ENCODE measurements at places on chromosomes 6 and 20.

- no peak for DNase-seq
These were observed 231.6 kb downstream of the ARHGAP18 start for GRCh38 chr6:129478379-129478778.

DNA sequence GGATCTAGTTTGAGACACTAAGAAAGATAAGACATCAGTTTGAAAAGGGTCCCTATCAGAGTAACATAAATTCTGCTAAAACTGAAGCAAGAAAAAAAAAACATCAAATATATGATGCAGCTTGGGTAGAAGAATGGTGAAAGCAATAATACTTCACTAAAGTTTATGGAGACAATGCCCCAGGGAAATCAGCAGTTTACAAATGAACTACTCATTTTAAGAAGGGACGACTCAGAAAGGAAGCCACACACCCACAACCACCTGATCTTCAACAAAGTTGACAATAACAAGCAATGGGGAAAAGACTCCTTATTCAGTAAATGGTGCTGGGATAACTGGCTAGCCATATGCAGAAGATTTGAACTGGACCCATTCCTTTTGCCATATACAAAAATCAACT is 143.5 kb downstream of the TPBG start:
- DNase-seq: no peak

DNA sequence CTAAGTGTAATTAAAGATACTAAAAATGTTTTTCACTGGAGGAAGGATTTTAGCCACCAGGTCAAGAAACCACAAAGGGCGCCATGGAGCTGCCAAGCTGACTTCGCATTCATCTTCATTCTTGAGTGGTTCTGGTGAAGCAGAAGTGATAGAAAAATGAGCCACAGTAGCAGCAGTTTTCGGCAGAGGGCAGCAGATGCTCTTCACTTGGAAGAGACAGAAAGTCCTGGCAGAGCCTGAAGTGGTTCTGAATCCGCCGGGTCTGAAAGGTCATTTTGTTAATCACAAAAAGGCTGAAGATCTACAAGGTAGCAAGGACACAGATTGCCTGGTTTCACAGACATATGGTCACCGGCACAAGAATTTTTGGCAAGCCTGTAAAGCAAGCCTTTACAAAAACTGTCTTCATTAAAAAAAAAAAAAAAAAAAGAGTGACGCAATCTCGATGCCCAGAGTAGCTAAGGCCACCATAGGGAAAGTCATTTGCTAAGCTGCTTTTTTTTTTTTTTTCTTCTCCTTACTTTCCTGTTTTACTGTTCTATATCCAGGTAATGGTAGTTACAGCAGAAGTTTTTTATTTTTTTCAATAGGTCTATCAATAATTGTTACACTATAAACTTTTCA is 345.1 kb upstream of the AGPAT4 start:
- peak; percentile 77 for DNase-seq

GRCh38 chr20:53897884-53898555 is 172.4 kb downstream of the BCAS1 start:
- DNase-seq: no peak

- DNase-seq: no peak
These were observed 298.4 kb upstream of the PLN start for GRCh38 chr6:118249680-118250079.

DNA sequence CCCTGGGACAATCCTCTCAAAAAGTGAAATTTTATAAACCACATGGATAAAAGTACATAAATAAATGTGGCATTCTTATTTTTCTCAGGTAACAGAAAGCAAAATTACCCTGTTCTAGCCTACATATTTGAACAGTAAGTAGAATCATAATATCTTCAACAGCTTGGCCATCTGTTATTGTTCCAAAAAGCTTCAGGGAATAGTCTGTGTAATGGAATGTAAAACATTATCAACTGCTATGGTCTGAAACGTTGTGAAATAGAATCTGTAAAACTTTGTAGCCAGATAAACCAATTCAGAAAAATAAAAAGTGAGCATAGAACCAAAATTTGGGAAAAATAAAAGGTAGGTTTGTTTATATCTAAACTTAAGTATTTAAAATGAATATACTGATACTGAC is 114.7 kb downstream of the THEMIS start:
- peak; percentile 42 for DNase-seq

DNA sequence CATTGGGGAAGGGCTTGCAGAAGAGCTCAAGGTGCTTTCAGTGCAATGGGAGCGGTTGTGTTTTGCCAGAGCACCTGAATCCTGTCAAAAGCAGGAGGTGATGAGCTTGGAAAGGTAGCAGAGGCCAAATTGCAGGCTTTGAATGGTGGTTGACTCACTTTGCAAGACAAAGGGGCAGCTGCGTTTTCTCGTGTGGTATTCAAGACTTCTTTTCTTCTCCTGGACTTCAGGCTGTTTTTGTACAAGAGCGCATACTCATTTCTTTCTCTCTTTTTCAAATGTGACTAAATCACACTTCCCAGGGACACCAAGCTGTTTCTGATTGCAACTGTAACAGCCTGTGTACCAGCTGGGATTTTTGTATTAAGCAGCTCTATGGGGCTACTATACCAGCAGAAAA is 32.3 kb downstream of the GHRH start:
- no peak for DNase-seq

- peak; percentile 69 for DNase-seq
These were observed 1.0 kb upstream of the VSTM2L start for GRCh38 chr20:37901654-37902503.

- DNase-seq: no peak
These were observed 11.5 kb downstream of the TREML4 start for GRCh38 chr6:41239467-41240159.

GRCh38 chr6:157726892-157727628 is 96.0 kb upstream of the SNX9 start:
- no peak for DNase-seq

- no peak for DNase-seq
These were observed 211.3 kb downstream of the ARID1B start for GRCh38 chr6:156988276-156989158.

DNA sequence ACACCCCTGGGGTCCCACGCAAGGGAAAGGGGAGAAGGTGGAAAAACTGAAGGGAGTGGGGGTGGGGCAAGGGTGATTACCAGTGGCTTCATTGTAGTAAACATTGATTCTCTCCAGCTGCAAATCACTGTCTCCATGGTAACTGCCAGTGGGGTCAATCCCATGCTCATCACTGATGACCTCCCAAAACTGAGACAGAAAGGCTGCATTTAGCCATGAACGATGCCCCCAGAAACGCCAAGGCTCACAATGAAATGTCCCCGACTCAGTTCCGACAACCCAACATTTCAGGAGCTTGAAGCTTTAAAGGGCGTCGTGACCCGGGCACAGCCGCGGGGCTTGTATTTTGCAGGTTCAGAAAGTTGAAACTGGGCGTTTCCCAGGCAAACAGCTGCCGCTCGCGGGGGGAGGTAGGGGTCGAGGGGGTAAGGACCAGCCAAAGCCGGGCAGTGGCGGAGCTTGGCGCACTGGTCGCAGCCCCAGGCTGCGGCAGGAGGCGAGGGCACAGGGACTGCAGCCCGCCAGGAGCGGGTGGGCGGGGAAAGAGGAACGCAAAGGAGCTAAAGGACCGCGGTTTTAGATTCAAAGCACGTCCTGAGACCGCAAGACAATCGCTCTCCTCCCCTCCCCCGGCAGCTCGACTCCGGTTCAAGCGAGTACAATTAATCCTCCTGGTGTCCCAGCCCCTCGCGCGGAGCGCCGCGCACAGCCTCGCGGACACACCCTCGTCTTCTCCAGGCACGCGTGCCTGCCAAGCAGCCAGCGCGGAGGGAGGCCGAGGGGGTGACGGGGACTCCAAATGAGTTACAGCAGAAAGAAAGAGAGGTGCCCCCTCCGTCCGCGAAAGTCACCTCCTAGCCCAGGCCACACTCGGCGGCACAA is 731 bp downstream of the TUBB2B start:
- DNase-seq: no peak

GRCh38 chr6:106113256-106113959 is 27.3 kb downstream of the PRDM1 start:
- DNase-seq: no peak

- DNase-seq: no peak
These were observed 54.3 kb downstream of the SASH1 start for GRCh38 chr6:148396926-148397325.

- no peak for DNase-seq
These were observed 50.7 kb upstream of the SYNDIG1 start for GRCh38 chr20:24418731-24419130.

DNA sequence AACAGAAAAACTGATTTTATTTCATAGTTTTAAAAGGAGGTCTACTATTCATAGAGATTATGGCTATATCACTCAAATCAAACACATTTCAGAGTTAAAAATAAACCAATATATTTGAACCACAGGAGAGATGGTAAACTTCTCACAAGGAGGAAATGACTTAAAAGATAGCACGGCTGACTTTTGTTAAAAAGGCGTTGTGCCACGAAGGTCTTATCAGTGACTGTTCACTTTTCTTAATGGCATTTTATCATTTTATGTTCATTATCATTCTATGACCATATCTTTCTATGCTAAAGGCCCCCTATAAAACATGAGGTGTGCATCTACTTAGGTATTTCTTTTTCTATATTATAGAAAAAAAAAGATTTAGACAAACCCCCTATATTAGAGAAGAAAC is 19.6 kb downstream of the ELOVL4 start:
- no peak for DNase-seq

- no peak for DNase-seq
These were observed 40.3 kb downstream of the ERMARD start for GRCh38 chr6:169791721-169792131.

- peak; percentile 58 for DNase-seq
These were observed 118.9 kb upstream of the NHSL1 start for GRCh38 chr6:138618168-138618567.

DNA sequence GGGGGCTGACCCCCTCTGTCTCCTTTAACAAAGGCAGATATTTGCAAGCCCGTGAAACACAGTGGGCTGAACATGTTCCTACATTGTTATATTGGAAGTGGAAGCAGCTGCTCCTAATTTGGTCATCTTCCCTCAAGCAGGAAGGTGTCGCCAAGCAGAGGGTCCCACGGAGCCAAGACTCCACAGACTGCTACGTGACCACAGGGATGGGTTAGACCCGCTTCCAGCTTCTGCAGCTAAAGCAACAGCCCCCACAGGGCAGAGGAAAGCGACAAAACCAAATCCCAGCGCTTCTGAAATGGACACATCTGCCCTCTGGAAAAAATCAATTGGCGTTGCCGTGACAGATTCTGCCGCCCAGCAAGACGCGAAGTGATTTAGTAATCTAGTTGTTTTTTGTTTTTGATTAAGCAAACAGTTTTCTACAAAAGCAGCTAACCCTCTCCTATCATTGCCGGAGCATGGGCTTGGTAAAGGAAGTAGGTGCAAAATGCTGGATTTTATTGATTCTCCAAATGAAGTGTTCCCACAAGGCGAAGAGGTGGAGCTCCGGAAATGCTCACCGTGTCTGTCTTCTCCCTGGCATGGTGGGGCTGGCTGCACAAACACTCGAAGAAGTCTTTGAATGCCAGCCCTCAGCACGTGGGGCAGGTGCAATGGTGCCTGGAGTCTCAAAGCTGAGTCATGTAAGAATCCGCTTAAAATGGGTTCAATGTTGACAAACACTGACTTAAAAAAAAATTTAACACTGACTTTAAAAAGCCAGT is 79.4 kb upstream of the FRMD1 start:
- no peak for DNase-seq

DNA sequence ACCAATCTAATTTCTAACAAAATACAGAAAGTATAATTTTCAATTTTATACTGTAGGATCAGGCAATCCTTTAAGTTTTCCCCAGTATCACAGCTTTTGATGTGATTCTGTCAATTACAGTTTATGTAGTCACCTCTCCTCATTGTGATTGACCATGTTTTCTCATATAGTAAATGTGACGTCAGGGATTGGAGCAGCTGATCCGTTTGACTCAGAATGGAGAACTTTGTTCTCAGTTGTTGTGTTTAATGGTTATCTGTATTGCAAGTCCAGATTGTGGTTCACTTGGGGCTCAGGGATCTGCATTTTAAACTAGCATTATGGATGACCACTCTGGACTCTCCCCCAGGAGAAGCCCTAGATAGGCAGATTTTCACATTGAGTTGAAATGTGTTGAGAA is 90.6 kb downstream of the DNAH8 start:
- no peak for DNase-seq

- DNase-seq: no peak
These were observed 85.9 kb upstream of the PRND start for GRCh38 chr20:4635781-4636180.

- DNase-seq: peak; percentile 52
These were observed 64.0 kb downstream of the FYN start for GRCh38 chr6:111809264-111809663.

GRCh38 chr6:43842231-43842794 is 72.3 kb downstream of the VEGFA start:
- DNase-seq: peak; percentile 58

- DNase-seq: no peak
These were observed 14.6 kb downstream of the MYH7B start for GRCh38 chr20:34970193-34970840.

GRCh38 chr20:25360631-25361286 is 29.9 kb downstream of the ABHD12 start:
- peak; percentile 26 for DNase-seq
